ENCODE measurements at places on chromosomes 7 and 10. TPM values are rescaled to one million over a fixed set of nuclear protein-coding genes. Genes with fewer than 3 reads are reported as not detected.

The NEBL gene
- 64.0 TPM for total RNA-seq

The IMPDH1 gene
- 26.5 TPM for total RNA-seq

The TLX1 gene
- total RNA-seq = not detected

The PRSS37 gene
- not detected for total RNA-seq

The CASP7 gene
- 2.0 TPM for total RNA-seq

The AKR1C8 gene
- total RNA-seq = not detected

The LDB3 gene
- total RNA-seq = under 0.01 TPM

The FAM241B gene
- total RNA-seq = 13.9 TPM

The TMEM273 gene
- total RNA-seq = 2.4 TPM

The CUZD1 gene
- total RNA-seq = 0.41 TPM

The TAS2R40 gene
- total RNA-seq = not detected

The ZSWIM8 gene
- 31.8 TPM for total RNA-seq

The TRIM73 gene
- 2.9 TPM for total RNA-seq

The COX15 gene
- 43.6 TPM for total RNA-seq

The BHLHA15 gene
- 8.6 TPM for total RNA-seq

The STAG3 gene
- total RNA-seq = 1.2 TPM

The NPFFR1 gene
- total RNA-seq = 1.2 TPM

The HABP2 gene
- not detected for total RNA-seq

The SEMA3D gene
- 3.7 TPM for total RNA-seq

The PRLHR gene
- total RNA-seq = 2.4 TPM

The LRIT1 gene
- total RNA-seq = not detected

The LHFPL3 gene
- 24.1 TPM for total RNA-seq

The HELLS gene
- 14.7 TPM for total RNA-seq

The CALML5 gene
- not detected for total RNA-seq

The REPIN1 gene
- 29.3 TPM for total RNA-seq

The MLXIPL gene
- total RNA-seq = not detected

The DYDC2 gene
- total RNA-seq = 2.4 TPM

The PDE1C gene
- total RNA-seq = 19.2 TPM

The STEAP2 gene
- 2.4 TPM for total RNA-seq

The TMEM209 gene
- 12.6 TPM for total RNA-seq

The DRGX gene
- total RNA-seq = not detected

The JAKMIP3 gene
- total RNA-seq = 4.1 TPM

The SAMD9L gene
- 1.6 TPM for total RNA-seq

The ST7 gene
- total RNA-seq = 69.7 TPM

All from frontal cortex (tissue), 4 donors.